WTC11 (cell line): ENCODE measurements at places on chromosomes 12 and 14.

DNA sequence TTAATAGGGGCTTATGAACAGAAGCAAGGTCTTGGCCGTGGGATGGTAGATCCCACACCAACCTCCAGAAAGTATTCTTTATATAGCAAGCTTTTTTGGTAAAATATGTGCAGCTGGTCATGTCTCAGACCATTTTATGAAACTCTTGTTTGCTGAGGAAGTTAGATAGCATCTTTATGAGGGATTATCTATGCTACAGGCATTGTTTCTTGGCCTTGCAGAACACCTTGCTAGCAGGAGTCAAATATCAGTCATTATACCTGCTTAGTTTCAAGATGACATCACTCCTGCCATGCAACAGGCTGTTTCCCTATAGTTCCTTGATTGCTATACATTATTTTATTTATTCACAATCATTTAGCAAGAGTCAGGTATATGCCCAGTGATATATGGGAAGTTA is 84.8 kb upstream of the LRFN5 start:
- no peak for DNase-seq

GRCh38 chr12:6167327-6168280 is 32.6 kb upstream of the CD9 start:
- no peak for DNase-seq

DNA sequence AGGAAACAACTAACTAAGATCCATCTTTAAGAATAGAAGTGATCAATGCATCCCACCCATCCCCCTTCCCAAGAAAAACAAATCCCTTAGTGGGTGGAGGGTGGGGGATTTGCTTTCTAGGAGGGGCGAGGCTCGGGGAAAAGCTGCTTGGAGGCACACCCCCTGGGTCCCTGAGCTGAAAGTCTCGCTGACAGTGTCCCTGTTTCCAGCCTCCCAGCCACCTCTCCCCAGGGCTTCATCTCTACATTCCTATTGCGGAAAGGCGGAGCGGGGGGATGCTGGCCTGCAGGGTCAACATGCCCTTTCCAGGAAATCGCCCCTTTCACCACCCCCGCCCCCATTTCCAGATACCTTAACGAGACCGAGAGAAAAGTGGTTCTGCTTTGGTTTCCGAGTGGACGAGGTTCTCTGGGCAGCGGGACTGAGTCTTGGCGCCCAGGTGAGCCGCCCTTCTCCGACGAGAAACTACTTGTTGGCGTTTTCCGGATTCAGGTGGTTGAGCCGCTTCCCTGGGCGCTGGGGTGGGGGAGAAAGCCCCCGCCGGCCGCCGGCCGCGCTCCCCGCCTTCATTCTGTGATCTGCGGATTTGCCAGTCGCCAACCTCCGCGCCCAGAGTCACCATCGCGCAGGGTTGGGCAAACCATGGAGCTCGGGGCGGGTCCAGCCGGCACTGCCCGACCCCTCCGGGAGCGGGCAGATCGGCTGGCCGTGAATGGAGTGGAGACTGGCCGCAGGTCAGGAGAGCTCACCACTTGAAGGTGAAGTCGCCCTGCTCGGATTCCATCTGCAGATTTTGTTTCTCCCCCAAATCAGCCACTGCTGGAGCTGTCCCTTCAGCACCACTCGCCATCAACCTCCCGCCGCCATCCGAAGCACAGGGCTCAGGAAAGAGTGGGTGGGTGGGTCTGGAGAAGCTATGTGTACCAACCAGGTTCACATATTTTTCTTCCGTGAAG is 505 bp downstream of the KCNC2 start:
- DNase-seq: peak; percentile 80

GRCh38 chr14:92248696-92249095 is 74.3 kb upstream of the SLC24A4 start:
- no peak for DNase-seq

DNA sequence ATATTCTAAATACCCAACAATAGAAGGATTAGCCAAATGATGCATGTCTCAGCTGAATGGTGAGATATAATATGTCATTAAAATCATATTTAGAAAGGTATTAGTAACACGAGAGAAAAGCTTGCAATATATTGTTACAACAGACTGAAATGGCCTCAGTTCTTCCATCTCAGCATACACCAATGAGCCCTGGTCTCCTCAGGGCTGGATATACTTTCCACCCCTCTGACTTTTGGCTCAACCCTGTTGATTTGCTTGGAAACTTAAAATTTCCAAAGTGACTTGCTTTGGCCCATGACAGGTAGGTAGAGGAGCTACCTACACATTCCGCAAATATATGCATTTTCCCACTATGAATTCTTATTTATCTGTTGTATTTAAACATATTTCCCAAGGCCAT is 908.1 kb upstream of the TMEM132C start:
- no peak for DNase-seq

GRCh38 chr14:29755311-29756018 is 172.2 kb downstream of the PRKD1 start:
- no peak for DNase-seq

- DNase-seq: no peak
Measured at GRCh38 chr14:75822522-75823141, 159.2 kb downstream of the TGFB3 start.

DNA sequence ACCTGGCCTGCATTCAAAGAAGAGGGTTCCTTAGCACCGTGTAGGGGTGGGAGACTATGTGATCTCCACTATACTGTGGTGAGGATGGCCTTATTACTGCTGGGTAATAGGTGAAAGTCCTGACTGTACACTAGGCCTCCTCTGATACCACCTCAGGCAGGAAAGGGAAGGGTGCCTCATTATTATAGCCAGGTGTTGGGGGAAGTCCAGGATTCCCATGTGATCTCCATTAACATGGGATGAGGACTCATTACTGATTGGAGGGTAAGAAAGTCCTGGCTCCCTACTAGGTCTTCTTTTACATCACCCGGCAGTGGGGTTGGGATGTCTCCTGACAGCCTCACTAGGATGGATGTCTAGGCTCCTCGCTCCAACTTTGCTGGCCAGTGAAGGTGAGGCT is 252.1 kb downstream of the LRIG3 start:
- no peak for DNase-seq

DNA sequence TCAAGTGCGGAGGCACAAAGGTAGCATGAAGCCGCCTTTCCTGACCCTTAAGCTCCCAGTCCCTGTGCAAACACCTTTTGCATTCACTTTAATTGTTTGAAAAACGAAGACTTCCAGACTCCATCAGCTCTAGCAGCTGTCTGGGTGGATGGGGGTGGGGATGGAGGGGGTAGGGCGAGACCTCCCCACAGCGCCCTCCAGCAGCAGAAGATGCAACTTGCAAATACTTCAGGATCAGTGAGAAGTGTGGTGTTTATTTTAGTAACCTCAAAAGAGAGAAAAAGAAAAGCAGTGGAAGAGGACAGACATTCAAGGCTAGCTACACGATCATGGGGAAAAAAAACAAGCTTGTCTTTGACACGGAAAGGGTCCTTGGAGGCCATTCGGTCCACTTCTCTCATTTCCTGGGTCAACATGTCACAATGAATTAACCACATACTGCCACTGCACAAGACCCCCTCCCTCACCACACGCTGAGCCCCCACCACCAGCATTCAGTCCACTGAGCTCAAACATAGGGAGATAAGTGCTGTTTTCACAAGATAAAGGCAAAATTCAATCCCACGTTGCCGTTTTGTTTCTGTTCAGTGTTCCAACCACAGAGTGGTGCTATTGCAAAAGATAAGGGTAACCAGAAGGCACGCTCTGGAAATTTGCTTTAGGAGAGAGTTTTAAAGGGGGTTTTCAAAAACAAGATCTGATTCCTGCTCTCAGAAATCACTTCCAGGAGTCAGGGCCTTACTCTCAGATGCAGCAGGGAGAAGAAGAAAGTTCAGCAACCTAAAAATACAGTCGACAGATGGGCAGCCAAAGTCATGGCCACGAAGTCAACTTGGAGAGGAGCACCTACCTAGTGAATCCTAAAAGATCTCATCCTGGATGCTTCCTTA is 3.3 kb upstream of the NTF3 start:
- peak; percentile 52 for DNase-seq

DNA sequence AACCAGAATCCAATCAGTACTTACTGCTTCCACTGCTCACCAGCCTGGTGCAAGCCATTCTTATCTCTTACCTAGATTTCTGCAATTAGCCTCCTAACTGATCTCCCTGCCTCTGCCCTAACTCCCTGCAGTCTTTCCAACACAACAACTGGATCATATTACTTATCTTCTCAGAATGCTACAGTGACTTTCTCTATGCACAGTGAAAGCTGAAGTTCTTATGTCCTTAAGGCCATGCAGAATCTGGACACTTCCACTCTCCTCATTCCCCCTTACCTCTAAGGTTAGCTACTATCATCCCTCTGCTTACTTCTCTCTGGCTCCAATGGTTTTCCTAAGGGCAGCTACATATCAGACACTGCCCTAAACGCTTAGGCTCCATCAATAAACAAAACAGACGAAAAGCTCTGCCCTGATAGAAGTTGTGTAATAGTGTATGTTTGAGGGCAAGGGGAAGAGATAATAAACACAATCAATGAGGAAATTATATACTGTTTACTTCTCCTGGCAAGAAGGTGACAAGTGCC is 4.0 kb downstream of the KTN1 start:
- DNase-seq: no peak

- DNase-seq: no peak
Measured at GRCh38 chr14:24456980-24457379, 14.4 kb upstream of the SDR39U1 start.

DNA sequence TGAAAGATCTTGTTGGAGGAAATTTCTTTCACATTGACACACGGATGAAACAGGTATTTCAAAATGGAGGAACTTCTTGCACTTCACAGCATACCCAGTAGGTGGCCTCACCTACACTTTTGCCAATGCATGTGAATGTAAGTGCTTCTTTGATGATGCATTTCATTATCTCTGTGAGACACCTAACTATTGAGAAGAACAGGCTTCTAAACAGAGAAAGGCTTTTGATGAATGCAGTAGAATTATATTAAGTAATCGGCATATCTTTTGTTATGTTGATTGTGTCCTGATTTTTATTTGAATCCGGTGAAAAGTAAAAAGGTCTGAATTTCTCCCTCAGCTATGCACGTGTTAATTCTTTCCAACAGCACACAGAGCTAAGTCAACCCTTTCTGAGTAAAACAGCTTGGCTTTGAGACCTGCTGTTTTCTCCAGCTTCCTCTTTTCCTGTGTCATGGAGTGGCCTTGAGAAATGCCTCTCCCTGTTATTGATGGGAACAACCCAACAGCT is 399.0 kb downstream of the NAV3 start:
- DNase-seq: peak; percentile 69

DNA sequence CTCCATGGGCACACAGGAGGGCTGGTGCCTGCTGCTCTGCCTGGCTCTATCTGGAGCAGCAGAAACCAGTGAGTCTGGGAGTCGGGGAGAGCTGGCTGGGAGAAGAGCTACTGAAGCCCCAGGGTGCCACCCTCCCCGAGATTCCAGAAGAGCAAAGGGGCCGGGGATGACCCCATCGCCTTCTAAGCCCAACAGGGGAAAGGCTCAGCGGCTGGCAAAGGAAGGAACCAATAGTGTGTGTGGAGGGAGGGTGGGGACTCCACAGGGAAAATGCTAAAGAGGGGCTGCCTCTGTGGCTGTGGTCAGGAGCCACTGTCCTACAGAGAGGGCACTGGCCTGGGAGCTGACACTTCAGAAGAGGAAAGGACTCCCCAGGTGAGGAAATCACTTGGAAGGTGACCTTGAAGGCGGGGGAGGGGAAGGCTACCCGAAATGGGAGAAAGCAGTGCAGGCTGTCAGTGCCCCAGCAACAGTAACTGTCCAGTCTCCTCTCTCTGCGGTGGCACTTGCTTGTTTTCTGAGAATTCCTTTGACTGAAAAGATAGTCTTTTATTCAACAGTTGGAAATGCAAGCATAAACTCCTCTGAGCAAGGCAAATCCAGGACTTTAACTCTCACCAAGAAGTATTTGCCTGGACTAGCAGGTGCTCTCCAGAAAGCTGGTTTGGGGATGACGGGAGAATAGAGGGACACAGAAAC is 552 bp downstream of the TAPBPL start:
- DNase-seq: peak; percentile 30

DNA sequence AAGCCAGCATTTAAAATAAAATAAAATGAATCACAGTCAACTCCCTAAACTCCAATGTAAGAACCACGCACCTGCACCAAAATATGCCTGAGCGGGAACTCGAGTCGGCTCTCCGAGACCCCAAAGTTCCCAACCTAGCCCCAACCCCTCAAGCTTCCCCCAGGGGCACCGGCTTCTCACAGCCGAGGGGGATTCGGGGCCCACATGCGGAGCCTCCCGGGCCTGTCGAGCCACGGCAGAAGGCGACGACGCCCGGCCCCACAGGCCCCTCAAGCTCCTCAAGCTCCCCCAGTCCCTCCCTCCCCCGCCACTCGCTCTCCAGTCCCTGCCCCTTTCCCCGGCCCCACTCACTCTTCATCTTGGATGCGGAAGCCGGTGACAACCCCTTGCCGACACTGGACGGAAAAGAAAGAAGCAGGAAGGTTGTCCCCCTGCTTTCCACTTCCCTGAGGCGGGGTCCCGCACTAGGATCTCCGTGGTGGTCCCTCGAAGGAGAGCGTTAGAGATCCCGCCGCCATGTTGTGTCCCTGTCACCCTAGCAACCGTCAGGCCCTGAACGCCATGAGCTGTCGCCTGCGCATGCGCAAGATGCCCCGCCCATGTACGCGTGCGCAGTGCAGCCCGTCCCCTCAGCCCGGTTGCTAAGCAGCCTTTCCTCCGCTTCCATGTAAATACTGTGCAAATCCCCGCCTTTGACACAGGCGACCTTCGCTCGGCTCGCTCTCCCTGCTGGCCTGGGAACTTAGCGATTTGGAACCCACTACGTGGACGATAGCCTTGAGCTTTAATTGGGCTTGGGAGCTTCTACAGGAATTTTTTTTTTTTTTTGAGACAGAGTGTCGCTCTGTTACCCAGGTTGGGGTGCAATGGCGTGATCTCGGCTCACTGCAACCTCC is at the start of gene MOK:
Gene MOK (minus strand): TSS at position 554 of the 896 bp plus-strand sequence. CDS start 196 bp downstream, at position 358.
- peak; percentile 99 for DNase-seq

GRCh38 chr12:26976687-26977086 is 37.5 kb downstream of the TM7SF3 start:
- no peak for DNase-seq

- DNase-seq: no peak
Measured at GRCh38 chr12:109962398-109962797, 33.8 kb downstream of the GIT2 start.

GRCh38 chr12:76329606-76330005 is 18.6 kb downstream of the BBS10 start:
- no peak for DNase-seq

- DNase-seq: no peak
Measured at GRCh38 chr14:32421781-32422180, 92.7 kb downstream of the AKAP6 start.

DNA sequence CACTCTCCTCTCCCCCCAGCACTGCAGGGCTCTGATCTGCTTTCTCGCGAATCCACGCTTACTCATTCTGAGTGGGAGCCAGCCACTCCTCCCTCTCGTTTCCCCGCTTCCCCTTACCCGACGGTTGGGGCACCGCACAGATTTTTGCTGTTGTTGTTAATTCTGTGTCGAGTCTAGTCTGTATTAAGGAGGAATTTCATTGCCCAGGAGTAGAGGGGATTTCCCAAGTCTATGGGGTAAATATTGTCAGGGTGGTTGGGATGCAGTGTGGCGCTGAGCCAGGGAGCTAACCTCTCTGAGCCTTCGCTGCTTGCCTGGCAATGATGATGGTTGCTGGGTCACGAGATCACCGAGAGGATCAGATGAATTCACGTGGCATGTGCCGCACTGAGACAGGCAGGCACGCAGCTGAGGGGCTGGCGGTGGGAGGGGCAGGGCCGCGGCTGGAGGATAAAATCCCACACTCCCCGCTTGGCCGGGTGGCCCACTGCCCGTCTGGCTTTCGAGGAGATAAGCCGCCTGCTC is 18.5 kb downstream of the NCOR2 start:
- DNase-seq: no peak

GRCh38 chr12:65318186-65318685 is 39.8 kb downstream of the MSRB3 start:
- DNase-seq: no peak
